ENCODE measurements at places on chromosomes 4 and X. TPM values are rescaled to one million over a fixed set of nuclear protein-coding genes. Genes with fewer than 3 reads are reported as not detected.

Gene PFKFB1
- not detected for total RNA-seq

Gene GPAT3
- total RNA-seq = 1.1 TPM

Gene CLDN2
- not detected for total RNA-seq

Gene PWWP3B
- total RNA-seq = under 0.01 TPM

Gene PAGE5
- total RNA-seq = not detected

Gene XKRX
- total RNA-seq = 0.60 TPM

Gene PGAM4
- total RNA-seq = not detected

Gene ZNF157
- 0.12 TPM for total RNA-seq

Gene SPRY1
- total RNA-seq = 21.9 TPM

Gene PCDH7
- 0.23 TPM for total RNA-seq

Gene ANOS1
- 11.7 TPM for total RNA-seq

Gene MGAT4D
- not detected for total RNA-seq

Gene SCD5
- 16.0 TPM for total RNA-seq

Gene DCAF12L1
- not detected for total RNA-seq

All from smooth muscle cell of the coronary artery (primary cell).